Fibroblast of skin of scalp (primary cell): ENCODE measurements at places on chromosomes 1 and 21.

- DNase-seq, result no peak
Observed at GRCh38 chr1:225851805-225852204, 30.4 kb downstream of the TMEM63A start.

GRCh38 chr1:58833166-58833565, 49.3 kb upstream of the JUN start:
- DNase-seq, result no peak

GRCh38 chr1:66353257-66353656, 180.7 kb upstream of the SGIP1 start:
- no peak for DNase-seq

DNA sequence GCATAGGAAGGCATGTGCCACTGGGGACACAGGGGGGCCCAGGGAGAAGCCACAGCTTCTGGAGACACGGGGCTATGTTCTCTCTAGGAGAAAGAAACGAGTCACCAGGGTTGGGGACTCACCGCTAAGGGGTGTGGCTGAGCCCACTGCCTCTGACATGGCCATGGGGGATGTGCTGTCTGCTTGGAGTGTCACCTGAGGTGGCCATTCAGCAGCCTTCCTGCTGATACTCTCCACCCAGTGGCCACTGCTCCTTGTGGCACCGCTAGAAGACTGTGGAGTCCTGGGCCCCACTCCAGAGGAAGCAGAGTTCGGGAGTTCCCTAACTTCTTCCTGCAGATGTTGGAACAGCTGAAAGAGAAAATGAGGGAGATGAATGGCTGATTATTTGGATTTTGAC, 91.2 kb upstream of the SLC45A1 start:
- no peak for DNase-seq

- no peak for DNase-seq
Observed at GRCh38 chr1:246533371-246533905, 26.4 kb upstream of the SMYD3 start.

DNA sequence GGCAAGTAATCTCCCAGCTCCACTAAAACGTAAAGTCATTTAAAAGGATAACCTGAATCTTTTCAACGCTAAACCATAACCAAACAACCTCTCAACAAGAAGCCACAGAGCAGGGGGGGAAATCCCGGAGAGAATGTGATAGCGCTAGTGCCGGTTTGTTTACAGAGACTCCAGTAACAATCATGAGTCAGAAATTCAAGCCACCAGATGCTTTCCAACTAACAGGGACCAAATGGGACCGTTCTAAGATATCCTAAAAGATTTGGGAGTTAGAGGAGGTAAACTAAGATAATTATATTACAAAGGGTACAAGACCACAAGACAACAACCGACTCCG, 825 bp downstream of the DCAF8 start:
- peak; percentile 63 for DNase-seq

- DNase-seq, result no peak
Observed at GRCh38 chr21:46126309-46127238, 28.7 kb downstream of the COL6A2 start.

DNA sequence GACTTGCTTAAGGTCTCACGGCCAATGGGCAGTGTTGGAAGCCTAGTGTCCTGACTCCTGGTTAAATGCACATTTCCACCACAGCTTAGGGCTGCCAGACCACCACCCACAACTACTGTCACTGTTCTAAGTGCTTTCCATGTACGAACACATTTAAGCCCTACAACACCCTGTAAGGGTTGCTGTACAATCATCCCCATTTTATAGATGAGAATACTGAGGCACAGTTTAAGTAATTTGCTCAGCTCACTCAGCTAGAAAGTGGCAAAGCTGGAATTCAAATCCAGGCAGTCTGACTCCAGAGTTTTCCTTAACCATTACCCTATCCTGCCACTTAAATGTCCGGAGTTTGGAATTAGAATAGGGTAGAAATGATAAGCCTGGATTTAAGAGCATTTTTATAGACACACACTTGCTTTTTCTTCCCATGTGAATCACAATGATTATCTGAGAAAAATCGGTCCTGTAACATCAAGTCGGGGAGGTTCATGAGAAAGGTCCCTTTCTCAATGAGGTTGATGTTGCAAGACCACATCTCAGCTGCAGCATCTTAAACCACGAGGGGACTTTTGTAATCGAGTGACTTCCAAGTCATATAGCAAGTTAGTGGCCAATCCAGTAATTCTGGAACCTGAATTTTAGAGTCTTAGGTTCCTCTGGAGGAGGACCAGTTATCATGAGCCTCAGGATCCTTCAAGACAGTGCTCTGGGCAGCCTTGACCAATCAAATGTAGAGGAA, 8.6 kb downstream of the E2F2 start:
- no peak for DNase-seq

DNA sequence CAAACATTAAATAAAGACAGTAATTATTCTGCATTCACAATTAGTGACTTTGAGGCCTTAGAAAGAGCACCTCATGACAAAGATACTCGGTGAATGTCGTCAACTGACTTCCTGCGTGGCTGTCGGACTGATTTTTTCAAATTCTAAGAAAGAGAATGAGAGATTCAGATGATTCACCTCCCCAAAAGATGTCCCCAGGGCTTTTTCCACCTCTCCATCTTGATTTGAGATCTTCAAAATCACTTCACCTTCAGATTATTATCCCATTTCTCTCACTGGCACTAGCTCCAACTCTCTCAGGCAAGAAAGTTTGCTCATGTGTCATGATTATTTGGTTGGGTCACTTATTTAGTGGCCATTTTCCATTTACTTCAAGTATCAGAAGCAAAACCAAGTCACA, 5.0 kb upstream of the EDEM3 start:
- no peak for DNase-seq

DNA sequence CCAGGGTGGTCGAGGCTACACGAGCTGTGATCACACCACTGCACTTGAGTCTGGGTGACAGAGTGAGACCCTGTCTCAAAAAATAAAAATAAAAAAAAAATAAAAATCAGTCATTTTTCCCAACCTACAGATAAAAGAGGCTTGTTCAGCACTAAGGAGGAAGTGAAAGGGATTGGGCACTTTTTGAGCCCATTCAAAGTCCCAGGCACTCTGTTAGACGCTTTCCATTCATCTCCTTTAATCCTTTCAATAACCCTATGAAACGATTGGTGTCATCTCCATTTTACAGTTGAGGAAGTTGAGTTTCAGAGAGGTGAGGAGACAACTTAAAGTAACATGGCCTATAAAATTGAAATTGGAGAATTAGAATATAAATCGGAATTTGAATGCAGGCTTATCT, 10.4 kb upstream of the AGO4 start:
- DNase-seq, result no peak

- peak; percentile 12 for DNase-seq
Observed at GRCh38 chr1:205440476-205441317, 15.1 kb downstream of the BLACAT1 start.

- DNase-seq, result no peak
Observed at GRCh38 chr1:191536791-191537429, 621.4 kb upstream of the RGS18 start.
